ENCODE measurements at places on chromosomes 4 and X. TPM values are rescaled to one million over a fixed set of nuclear protein-coding genes. Genes with fewer than 3 reads are reported as not detected.

The SYP gene
- total RNA-seq, result 0.30 TPM

The GPR173 gene
- total RNA-seq, result 0.21 TPM

The QDPR gene
- total RNA-seq, result 8.2 TPM

The ADRA2C gene
- 2.6 TPM for total RNA-seq

The CT45A3 gene
- not detected for total RNA-seq

The SSX4 gene
- not detected for total RNA-seq

The GABRQ gene
- not detected for total RNA-seq

The MSL3 gene
- 29.6 TPM for total RNA-seq
